Forelimb muscle (tissue), 1 donor: ENCODE measurements at places on chromosomes 2 and 18.

- no peak for DNase-seq
Measured at GRCh38 chr2:23285091-23285800, 99.7 kb upstream of the KLHL29 start.

- DNase-seq = no peak
Measured at GRCh38 chr2:230812033-230812432, 52.7 kb upstream of the ITM2C start.

DNA sequence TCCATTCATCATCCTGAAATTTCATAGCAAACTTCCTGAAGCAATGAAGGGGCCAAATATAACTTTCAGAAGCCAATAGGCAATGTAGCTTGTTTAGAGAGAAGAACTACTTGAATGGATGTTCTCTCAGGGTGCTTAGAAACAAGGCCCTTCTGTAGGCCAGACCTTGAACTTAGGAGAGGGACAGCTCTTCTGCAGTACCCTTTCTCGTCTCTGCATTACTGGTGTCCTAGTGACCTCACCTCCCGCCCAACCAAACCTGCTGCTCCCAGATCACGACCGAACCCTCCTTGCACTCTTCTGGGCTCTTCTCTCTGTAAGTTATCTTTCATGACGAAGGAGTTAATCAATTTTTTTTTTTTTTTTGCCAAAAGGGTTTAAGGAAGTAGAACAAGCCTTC lies 543.9 kb downstream of the TDRD15 start:
- no peak for DNase-seq

GRCh38 chr2:152042636-152043615 lies 55.9 kb downstream of the CACNB4 start:
- DNase-seq = no peak

- DNase-seq = no peak
Measured at GRCh38 chr2:19864381-19864780, 37.4 kb downstream of the TTC32 start.

- no peak for DNase-seq
Measured at GRCh38 chr2:105872142-105872728, 127.5 kb downstream of the NCK2 start.

- DNase-seq = no peak
Measured at GRCh38 chr2:46748735-46749531, 166.7 kb downstream of the MCFD2 start.

DNA sequence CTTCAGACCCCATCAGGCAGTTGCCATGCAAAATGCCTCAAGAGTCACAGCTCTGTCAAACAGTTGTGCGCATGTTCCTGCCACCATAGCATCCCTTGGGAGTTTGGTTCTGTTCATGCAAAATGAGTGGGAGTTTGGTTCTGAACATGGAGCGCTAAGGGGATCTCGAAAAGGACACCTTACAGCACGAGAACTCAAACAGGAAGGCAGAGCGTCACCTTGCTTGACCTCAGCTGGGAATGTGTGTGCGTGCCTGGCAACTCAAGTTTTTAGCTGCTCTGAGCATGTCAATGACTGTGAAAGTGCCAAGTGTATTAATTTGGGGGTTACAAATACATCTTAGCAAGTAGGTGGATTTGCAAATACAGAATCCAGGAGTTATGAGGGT lies 16.6 kb downstream of the MALL start:
- DNase-seq = no peak
